Activated CD8-positive, alpha-beta T cell treated with anti-CD3 and anti-CD28 coated beads, Interleukin-2, amount 10 ng/mL, durations not matched to agents 7 days and 5 days (primary cell): ENCODE measurements at places on chromosomes 1 and 21.

DNA sequence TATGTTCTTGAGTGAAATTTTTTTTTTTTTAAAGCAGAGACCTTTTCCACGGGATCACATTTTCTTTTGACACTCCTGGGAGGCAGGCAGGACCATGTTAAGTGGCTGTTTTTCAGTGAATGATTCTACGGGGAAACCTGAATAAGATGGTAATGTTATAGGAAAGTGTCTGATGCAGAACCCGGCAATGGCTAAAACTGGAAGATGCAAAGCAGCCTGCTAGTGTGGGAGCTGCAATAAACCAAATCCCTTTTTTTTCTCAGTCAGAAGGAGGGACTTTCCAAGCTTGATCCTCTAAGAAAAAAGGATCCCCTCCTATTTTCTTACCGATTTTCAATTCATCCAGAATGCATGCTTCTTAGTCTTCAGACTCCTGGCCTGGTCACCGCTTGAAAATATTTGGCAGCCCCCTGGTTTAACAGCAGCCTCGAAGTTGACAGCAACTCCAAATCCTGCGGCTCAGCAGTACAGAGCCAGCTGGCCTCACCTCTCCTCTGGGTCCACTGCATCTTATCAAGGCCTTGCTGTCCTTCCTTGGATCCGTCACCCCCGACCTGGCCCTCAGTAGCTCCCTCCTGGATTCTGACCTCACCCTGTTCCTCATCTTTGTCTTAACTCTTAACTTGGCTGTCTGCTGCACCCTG, 5.6 kb downstream of the MX2 start:
- DNase-seq = no peak

GRCh38 chr1:200767321-200767720, 28.6 kb downstream of the CAMSAP2 start:
- no peak for DNase-seq

- DNase-seq = no peak
Observed at GRCh38 chr21:46472246-46472645, 13.6 kb downstream of the DIP2A start.

DNA sequence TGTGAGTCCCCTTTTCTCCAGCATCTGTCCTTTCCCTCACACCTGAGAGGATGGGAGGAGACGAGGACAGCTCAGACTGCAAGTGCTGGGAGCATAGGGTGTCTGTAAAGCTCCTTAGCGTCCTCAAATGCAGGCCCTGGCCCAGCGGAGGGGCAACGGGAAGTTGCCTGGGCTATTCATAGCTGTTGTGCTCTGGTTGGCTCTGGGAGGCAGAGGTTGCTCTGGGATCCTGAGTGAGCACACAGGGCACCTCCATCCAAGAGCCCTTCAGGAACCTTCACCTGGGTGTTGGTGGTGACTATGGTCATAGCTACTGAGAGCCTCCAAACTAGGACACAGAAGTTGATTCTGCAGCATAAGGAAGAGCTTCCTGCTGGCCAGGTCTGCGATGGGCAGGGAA, 2.6 kb downstream of the PADI1 start:
- DNase-seq = no peak

DNA sequence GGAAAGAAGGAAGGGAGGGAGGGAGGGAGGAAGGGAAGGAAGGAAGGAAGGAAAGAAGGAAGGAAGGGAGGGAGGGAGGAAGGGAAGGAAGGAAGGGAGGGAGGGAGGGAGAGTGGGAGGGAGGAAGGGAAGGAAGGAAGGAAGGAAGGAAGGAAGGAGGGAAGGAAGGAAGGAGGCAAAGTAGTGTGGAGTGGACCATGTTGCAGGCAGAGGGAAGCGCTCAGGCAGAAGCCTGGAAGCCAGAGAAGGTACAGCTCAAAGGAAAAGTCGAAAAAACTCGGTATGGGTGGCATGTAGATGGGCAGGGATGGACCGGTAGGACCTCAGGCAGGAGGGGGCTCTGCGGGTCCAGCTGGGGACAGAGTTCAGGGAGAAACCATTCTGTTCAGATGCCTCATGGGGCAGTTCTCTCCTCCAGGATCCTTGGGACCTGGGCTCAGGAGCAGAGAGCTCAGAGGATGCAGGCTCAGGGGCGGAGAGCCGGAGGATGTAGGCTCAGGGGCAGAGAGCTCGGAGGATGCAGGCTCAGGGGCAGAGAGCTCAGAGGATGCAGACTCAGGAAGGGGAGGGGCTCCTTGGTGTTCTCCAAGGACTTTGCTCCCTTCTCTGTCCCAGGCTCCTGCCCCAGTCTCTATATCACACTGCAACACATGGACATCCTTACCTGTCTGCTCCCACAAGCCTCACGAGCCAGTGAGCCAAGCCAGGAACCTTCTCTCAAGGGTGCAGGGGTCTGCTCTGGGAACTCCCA, 13.6 kb upstream of the PADI3 start:
- no peak for DNase-seq

GRCh38 chr1:117642963-117643362, 37.1 kb downstream of the TENT5C start:
- no peak for DNase-seq

DNA sequence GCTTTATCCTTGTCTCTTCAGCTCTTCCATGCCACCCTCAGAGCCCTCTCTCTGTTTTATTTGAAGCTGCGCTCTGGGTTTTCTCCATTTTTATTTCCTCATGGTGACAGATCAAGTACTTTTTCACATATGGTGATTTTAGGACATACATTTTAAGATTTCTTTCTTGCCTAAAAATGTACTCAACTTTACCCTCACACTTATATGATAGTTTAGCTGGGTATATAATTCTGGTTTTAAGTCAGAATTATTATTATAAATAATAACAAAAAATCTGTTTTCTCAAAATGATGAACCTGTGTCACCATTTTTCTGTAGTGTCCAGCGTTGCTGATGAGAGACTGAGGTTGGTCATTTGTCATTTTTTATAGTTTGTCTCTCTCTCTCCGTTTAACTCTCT, 754 bp upstream of the KRTAP10-5 start:
- no peak for DNase-seq

DNA sequence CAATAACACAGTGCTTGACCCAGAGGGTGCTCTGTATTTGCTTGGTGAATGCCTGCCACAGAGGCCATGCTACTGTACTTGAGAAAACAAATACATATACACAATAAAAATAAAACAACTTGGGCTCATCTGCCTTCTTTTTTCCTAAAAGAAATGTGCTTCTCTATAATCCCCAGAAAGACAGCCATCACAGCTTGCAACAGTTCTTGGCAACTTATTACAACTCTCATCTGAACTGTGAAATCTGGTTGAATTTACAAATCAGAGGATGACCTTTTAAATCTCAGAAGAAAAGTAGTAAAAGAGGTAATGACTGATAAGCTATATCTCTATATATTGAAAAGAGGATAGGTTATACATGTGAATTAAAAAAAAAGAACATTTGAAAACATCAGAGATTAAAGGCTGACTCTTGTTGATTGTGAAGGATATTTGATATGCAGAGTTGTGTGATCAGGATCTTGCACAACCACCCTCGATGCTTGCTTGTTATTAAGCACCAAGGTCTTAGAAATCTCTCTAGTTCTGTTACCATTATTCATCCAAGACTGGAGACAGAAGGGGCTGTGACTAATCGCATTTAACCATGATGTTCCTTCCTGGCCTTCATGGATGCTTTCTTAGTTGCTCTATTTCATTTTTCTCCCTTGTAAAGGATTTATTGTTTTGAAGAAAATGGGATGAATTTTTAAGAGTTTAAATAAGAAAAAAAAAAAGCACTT, 213.4 kb downstream of the APP start:
- no peak for DNase-seq

DNA sequence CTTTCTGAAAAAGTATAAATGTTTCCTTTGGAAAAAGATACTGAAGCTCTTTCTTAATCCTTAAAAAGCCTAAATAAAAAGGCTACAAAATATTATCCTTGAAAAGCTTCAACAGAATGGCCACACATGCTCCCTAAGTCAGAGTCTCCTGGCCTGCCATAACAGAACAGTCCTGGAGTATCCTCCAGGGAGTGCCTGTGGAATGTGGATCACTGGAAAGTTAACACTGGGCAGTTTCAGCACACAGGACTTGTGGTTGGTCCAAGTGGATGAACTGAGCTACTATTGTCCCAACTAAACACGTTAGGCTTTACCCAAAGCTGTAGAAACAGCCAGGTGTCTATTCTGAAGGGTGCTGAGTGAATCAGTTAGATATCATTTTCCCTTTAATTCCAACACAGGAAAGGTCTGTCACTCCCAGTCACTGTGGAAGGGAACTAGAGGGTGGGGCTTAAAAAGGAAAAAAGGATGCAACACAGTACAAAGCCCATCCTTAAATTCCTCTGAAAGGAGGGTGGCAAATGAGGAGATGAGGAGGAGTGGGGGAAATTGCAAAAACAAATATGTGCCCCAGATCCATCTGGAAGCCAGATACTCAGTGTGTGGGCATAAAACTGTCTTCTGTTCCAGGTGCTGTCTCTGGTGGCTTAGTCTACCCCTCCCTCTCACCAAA, 196.3 kb upstream of the SPAG17 start:
- no peak for DNase-seq

DNA sequence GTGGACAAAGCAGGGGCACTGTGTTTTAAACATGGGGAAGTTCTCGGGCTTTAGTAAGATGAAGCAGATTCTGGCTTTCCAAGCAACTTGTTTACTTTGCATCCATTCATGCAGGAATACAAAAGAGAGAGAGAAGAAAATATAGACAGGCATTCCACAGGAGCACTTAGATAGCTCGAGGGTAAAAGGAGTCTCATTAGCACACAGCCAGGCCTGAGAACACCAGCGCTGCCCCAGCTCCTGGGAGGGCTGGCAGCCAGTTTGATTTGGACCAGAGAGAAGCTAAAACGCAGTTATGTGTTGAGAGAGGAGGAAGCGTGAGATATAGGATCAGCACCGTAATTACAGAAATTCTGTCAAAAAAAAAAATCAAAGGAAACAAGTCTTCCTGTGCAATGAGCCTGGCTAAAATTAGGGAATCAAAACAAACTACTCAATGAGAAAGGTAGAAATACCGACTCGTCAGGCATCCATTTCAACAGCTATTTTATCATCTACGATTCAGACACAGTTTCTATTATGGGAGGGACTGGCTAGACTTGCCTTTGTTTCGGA, 68.2 kb downstream of the CLSTN1 start:
- no peak for DNase-seq

DNA sequence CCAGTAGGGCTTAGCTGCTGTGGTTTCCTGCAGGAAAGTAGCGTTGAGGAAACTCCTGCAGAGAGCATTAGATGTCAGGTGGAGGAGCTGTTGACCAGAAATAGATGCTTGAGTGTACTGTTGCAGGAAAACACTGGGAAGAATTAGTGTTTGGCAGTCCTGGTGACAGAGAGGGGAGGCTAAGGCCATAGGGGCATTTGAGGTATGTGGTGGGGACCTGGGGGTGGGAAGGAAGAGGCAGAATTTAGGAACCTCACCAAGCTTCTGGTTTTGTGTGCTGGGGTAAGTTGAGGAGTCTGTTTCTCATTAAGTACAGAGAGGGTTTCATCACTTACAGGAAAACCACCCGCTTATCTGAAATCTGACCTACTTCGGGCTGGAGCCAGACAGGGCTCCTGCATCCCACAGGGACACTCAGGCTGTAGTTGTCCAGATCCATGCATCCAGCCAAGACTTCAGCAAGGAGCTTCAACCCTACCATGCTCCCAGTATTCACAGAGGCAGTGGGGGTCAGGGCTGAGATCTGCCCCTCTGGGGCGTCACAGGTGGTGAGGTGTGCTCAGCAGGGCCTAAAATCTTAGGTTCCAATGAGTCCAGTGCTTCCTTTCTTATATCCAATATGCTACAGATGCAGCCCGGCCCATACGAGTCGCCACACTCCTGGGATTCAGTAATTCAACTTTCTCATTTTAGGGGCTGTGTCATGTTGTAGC, 15.1 kb downstream of the SH2D2A start:
- DNase-seq = no peak

DNA sequence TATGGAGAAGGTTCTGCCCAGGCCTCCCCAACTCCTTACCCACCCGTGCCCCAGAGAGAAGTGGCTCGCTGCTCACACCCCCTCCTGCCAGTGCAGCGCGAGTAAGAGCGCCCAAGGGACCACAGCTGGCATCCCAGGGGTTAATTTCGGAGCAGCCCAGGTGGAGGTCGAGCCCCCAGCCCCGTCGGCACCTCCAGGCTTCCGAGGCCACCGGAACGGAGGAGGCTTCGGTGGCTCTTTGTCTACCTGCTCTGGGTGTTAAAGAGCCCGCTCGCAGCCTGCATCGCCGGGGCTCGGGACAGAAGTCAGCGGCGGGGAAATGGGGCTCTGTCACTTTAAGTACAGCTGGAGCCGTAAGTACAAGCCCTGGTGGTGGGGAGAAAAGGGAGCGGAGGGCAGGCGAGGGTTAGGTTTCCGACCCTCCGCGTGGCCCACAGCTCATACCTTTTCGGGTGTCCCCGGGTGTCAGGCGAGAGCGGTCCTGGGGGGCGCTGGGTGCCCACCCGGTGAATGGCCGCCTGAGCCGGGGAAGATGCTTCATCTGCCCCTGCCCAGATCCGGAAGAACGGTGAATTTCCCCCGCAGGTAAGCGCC, 89.4 kb upstream of the IPO9 start:
- peak; percentile 45 for DNase-seq

GRCh38 chr1:44821240-44821715, 13.0 kb downstream of the BTBD19 start:
- no peak for DNase-seq

GRCh38 chr1:167697667-167698141, 24.1 kb upstream of the MPZL1 start:
- no peak for DNase-seq

- no peak for DNase-seq
Observed at GRCh38 chr1:22212400-22213233, 69.7 kb upstream of the WNT4 start.

DNA sequence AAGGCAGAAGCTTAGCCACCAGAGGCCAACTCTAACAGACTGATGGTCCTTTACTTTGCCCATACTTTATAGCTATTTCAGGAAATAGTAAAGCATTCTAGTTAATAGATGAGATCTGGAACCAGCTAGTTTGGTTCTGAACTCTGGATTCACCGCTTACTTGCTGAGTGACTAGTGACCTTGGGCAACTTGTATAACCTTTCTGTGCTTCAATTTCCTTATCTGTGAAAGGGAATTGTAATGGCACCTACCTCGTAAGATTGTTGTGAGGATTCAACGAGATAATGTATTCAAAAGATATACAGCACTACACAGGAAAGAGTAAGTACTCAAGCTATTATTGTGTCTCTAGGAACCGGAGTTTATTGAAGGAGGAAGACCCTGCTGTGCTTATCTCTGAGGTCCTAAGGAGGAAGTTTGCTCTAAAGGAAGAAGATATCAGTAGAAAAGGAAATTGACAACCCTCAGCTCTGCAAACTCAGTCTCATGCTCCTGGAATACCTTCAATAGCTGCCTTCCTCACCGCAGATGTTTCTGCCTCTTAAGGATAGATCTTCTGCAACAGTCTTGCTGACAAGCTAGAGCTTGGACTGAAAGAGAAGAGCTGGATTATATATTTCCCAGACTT, 11.9 kb downstream of the MTFR1L start:
- no peak for DNase-seq

DNA sequence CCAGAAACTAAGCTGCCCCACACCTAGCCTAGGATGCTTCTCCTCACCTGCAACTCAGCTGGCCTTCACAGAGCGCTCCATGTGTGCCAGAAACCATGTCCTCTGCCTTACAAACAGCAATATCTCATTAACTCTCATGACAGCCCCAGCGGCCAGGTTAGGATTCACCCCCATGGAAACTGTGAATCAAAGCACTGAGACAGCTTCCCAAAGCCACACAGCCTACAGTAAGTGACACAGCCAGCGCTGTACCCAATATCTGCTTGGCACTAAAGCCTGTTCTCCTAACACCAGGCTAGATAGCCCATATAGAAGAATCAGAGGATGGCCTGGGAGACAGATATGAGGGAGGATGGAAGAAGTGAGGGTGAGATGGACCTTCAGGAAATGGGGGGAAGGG, 13.5 kb downstream of the KCNN3 start:
- DNase-seq = no peak
